ENCODE measurements at places on chromosomes 7 and 10.

DNA sequence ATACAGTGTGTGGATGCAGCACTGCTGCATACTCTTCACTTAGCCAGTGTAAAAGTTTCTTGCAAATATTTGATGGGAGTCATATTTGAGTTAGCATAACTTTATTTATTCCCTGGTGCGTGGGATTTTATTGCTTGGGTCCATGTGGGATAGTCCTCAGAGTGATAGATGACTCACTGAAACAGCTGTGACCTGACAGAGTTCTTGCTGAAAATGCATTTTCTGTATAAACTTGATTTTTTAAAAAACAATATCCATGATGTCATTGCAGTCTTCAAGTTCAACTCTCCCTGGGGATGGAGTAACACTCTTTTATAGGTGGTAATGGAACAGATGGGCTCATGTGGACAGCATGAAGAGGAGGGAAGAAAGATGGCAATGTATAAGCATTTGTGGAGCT lies 310.0 kb downstream of the PPP1R3A start:
- no peak for DNase-seq

GRCh38 chr7:9200626-9201025 lies 767.2 kb downstream of the NXPH1 start:
- no peak for DNase-seq

- no peak for DNase-seq
Observed at GRCh38 chr7:47542051-47542450, 39.9 kb downstream of the TNS3 start.

GRCh38 chr10:4607681-4608080 lies 218.3 kb upstream of the AKR1E2 start:
- DNase-seq, result no peak

DNA sequence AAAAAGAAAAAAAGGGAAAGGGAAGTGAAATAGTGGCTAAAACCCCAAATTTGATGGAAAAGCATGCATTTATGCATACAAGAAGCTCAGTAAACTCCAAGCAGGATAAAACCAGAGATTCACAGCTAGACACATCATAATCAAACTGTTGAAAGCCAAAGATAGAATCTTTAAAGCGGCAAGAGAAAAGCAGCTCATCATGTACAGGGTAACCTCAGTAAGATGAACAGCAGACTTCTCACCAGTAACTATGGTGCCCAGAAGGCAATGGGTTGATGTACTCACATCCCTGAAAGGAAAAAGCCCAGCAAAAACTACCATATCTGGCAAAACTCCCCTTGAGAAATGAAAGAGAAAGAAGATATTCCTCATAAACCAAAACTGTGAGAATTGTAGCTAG lies 60.4 kb downstream of the TPST1 start:
- DNase-seq, result no peak

DNA sequence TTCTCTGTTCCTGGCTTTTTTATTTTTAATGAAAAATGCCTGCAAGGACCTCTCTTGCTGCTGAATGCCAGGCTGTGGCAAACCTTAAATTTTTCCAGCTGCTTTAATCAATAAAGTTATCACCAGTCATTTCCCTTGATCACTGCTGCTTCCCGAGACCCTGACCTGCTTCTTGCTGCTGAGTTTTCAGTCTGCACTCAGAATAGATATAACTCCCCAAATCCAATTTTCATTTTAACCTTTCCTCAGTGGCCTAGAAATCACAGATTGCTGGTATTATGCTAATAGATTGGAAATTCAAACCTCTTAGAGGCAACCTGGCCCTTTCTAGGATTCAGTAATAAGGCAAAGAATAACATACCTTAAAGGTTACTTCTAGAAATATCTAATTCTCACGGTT lies 43.7 kb downstream of the LHPP start:
- no peak for DNase-seq

DNA sequence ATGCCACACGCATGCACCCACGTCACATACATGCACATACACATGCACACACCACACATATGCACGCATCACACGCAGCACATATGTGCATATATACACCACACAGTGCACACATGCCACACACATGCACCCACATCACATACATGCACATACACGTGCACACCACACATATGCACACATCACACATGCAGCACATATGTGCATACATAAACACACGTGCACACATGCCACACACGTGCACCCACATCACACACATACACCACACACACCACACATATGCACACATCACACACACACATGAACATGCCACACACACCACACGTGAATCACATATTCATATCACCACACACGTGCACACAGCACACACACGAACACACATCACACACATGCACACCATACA lies 338.8 kb downstream of the PTPRN2 start:
- no peak for DNase-seq

DNA sequence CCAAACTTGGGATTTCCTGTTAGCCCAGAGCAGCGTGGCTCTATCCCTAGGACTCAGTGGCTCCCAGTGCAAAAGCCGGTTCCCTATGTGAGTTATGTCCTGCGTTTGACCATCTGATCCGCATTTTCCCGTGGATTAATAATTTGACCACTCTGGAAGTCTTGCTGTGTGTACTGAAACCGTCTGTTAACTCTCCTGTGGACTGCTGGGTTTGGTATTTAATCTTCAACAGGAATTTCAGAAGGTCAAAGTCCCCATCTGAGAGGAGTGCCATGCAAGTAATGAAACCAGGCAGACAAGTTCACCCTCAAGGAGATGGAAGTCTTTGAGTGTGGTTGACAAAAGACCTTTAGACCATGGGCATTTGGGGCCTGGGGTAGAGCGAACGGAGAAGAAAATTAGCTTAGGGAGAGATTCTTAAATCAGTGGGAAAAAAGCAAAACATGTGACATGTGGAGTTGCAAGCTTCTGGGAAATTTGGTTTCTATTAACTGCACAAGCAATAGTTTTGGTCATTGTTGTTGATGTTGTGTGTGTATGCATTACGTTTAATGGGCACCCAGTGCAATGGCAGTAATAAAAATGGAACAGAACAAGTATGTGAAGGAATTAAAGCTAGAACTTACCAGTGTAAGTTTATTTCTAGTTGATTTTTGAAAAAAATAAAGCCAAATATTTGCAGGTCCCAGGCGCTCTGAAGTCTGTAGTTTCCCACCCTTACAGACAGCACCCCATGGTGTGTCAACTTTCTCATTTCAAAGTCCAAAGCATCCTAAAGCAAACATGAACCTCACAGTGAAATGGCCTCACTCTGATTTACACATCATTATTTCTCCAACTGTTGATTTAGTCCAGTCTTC lies 38.2 kb downstream of the LYZL1 start:
- DNase-seq, result no peak

DNA sequence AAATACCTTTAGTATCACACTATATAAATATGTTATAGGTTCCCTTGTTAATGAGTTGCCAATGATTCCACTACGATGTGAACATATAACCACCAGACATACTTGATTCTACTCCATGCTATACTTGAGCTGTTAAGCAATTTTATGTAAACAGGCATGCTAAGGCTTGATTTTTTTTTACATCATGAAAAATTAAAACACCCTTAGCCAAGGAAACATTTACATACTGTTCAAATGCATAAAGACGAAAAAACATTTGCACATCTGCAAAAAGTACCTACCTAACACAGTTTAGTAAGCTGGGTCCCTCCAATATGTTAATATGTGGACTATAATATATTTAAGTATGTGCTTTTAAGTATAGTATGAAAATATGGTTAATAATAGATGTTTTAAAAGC lies 9.0 kb upstream of the CABCOCO1 start:
- DNase-seq, result no peak

GRCh38 chr10:71525092-71525491 lies 128.4 kb downstream of the CDH23 start:
- no peak for DNase-seq
